ENCODE measurements at places on chromosomes 1 and 21.

- DNase-seq = no peak
Observed at GRCh38 chr1:212214325-212214724, 70.9 kb upstream of the PPP2R5A start.

DNA sequence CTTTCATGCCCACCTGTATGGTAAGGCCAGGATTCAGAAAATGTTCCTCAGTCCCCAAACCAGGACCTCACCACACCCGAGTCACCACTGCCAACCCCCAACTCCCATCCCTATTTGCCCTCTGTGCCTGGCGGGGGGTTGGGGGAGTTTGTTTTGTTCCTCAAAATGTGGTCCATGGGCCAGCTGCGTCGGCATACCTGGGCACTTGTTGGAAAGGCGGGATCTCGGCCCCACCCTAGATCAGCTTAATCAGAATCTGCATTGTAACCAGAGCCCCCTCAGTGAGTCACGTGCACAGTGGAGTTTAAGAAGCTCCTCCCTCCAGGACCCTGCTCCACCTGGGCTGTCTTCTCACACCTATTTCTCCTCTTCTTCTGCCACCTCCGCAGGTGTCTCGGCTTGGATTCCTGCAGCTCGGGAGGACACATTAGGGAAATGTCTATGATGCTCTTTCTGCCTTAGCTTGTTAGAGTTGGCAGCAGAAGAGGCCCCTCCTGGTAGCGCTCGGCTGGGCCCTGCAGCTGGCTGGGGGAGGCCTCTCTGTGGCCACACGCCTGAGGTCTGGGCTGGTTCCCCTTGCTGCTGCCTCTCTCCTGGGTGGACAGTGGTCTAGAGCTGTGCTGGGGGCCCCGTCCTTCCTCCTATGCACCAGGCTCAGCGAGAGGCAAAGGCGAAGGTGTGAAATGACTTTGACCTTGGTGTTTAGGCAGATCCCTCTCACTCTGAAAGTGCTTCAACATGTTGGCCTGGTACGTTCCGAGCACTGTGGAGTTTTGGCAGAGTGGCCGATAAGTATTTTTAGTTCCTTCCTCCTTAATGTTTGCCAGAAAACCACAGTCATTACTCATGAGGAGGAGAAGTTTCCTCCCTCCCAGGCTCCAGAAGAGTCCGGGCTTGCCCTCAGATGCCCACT is 41.8 kb upstream of the CAMTA1 start:
- peak; percentile 14 for DNase-seq

- DNase-seq = peak; percentile 60
Observed at GRCh38 chr1:214552174-214552608, 789 bp upstream of the PTPN14 start.

- peak; percentile 68 for DNase-seq
Observed at GRCh38 chr1:27374362-27375086, at the start of gene FCN3. TSS of gene FCN3 (minus strand) at chr1:27374824. CDS start at chr1:27374818, 6 bp downstream.

- no peak for DNase-seq
Observed at GRCh38 chr1:226491093-226491850, 57.3 kb upstream of the STUM start.

DNA sequence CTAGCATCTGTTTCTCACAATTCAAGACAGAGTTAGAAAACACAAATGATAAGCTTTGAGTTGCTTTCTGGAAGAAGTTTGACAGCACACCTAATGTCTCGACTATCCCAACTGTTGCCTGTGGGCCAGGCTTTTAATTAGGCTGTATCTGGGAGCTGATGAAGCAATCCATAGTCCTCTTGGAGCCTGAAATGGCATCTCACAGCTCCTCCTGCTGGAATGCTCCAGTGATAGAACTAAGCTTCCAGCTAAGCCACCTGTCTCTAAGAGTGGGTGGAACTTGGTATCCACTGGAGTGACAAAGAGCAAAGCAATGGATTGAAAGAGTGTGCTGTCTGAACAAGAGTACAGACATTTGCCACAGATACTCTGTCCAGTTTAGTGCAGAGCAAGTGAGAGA is 605.3 kb upstream of the NR5A2 start:
- DNase-seq = peak; percentile 10

DNA sequence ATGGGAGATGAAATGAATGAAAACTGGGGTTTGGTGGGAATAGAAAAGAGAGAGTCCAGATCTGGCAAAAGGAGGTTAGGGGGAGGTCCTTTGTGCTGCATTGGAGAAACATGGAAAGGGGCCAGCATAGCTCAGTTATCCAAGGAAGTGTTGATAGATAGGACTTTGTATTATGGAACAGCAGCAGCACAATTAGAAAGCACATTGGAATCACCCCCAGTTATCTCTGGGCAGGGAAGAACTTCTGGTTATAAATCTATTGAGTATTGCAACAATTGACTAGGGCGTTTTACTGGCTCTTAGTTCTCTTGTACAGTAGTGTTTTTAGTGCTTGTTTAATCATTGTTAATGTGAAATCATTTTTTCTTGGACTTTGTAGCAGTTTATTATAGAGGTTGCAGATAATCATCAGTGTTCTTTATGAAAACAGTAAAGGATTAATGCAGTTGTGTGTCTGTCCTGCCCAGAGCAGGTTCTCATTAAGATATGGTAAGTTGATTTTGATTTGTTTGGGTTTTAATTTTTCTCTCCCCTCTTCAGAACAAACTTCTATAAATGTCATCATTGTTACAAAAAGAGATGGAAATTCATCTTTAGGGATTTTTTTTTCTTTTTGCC is 76.6 kb downstream of the NR5A2 start:
- DNase-seq = no peak

DNA sequence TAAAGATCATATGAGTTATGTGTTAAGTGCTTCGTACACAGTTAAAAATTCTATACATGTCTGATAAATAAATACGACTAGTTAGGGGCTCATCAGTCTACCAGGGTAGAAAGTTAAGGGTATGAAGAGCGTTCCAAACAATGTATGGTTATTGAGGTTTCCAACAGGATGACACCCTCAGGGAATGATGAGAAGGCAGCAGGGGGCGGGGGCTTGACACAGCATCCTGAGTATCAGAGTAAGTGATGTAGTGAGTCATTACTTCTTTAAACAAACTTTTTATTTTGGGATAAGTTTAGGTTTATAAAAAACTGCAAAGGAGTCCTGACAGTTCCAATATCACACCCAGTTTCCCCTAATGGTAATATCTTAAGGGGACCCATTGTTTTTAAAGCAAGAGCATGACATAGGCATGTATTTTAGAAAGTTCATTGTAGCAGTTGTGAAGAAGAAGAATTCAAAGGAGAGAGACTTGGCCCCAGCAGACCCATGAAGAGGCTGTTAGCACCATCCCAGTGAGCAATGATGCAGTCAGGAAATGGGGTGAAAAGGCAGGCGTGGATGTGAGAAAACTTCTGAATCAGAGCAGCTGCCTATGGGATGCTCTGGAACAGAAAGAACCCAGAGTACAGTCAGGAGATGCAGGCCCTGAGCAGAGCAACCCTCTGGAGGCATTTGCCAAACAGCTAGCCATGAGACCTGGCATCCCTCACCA is 15.0 kb upstream of the PSMB2 start:
- DNase-seq = no peak

GRCh38 chr1:16321176-16321867 is 31.0 kb downstream of the FBXO42 start:
- DNase-seq = peak; percentile 82

GRCh38 chr1:110084227-110085078 is 14.0 kb upstream of the ALX3 start:
- peak; percentile 29 for DNase-seq

- DNase-seq = no peak
Observed at GRCh38 chr1:2589431-2590232, 3.1 kb downstream of the PRXL2B start.

DNA sequence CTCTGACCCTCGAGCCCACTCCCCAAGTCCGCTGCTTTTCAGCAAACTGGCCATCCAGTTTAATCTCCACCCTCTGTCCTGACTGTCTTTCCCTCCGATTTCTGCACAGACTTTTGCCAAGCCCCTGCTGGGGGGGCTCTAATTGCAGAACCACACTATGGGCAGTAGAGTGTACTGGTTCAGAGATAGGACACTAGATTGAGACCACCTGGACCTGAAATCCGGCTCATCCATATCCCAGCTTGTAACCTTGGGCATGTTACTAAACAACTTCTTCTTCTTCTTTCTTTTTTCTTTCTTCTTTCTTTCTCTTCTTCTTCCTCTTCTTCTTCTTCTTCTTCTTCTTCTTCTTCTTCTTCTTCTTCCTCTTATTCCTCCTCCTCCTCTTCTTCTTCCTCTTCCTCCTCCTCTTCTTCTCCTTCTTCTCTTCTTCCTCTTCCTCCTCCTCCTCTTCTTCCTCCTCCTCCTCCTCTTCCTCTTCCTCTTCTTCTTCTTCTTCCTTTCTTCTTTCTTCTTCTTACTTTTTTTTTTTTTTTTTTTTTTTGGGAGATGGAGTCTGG is 7.7 kb downstream of the LRRC71 start:
- peak; percentile 78 for DNase-seq

DNA sequence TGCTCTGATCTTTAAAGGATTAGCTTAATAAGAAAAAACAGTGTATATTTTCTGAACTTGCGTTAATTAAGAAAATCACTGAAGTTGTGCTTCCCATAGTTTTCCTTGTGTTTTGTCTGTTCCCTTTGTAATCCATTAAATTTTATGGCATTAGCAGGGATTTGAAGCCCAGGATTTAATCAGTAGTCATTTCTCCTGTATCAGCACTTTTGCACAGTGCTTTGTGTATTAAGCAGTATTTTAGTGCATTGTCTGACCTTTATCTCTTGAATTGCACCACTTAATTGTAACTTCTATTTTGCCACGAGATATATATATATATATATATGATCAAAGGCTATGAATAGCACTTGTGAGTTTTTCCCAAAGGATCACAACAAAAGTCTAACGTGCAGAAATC is 133.7 kb downstream of the S1PR1 start:
- DNase-seq = no peak

- no peak for DNase-seq
Observed at GRCh38 chr21:38858026-38858811, 52.5 kb downstream of the ETS2 start.
